T-helper 1 cell (primary cell): ENCODE measurements at places on chromosomes 6 and 20.

- no peak for DNase-seq
Measured at GRCh38 chr6:80519811-80520594, 413.5 kb downstream of the BCKDHB start.

DNA sequence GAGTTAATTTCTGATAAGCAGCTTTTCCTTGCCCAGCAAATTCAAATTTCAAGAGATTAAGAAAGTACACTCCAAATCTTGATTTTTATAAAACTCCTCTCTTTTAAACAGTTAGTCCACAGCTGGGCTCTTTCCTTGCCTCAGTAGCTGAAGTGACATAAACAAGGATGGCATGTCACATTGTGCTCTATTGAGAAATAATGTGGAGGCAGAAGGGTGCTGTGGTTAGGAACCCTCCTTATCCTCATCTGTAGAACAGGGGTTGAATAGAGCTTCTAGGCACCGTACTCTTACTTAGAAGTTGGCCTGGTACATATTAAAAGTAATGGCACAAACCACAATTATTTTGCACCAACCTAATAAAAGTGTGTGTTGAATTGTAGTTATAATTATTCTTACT, 70.3 kb downstream of the RSPO3 start:
- no peak for DNase-seq

GRCh38 chr6:12189150-12189549, 101.0 kb upstream of the EDN1 start:
- no peak for DNase-seq

- DNase-seq: no peak
Measured at GRCh38 chr6:509676-510075, 118.1 kb downstream of the IRF4 start.

DNA sequence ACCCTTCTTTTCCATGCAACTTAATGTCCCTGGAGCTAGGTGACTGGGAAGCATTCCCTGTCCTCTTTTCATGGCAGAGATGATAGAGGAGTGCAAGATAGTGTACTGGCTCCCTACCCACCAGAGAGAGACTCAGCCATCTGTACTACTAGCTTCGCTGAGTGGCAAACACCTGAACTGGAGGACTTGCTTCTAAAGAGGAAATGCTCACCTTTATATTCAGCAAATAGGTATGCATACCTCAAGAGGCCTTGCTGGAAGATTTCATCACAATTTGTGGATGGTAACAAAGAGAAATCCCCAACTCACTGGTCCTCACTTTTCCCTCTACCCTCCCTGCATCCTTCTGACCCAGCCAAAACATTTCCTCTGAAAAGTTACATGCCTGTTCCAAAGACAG, 124.1 kb downstream of the FOXA2 start:
- DNase-seq: no peak

DNA sequence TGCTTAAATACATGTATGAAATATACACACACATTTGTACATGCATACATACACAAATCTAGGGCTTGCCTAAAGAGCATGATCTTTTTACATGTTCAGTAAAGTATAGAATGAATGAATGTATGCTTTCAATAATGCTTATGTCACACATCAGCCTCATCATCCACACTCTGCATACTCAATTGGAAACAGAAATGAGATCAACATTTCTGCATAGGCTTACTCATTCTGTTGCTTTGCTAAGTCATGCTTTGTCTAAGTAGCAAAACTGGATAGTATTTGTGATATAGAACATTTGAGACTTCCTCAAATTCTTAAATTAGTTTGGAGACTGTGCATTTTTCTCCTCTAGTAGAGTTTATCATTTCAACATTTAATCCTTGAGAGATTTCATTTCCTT, 343.3 kb downstream of the ADGRB3 start:
- DNase-seq: no peak

GRCh38 chr20:4717816-4718570, 3.7 kb upstream of the PRND start:
- no peak for DNase-seq
